ENCODE measurements at places on chromosomes 13 and 19. TPM values are rescaled to one million over a fixed set of nuclear protein-coding genes. Genes with fewer than 3 reads are reported as not detected.

BBC3 gene
- 27.6 TPM for total RNA-seq

MYBPC2 gene
- not detected for total RNA-seq

SOHLH2 gene
- not detected for total RNA-seq

GJB6 gene
- not detected for total RNA-seq

ZNF491 gene
- not detected for total RNA-seq

GRK1 gene
- total RNA-seq, result 0.04 TPM

KANK3 gene
- total RNA-seq, result 6.1 TPM

KLK7 gene
- not detected for total RNA-seq

KCNN4 gene
- total RNA-seq, result 61.0 TPM

SIGLEC5 gene
- total RNA-seq, result not detected

IZUMO1 gene
- total RNA-seq, result not detected

Data from A549 treated with Mapracorat at 1 μM for 4 hours (cell line).